ENCODE measurements at places on chromosomes 16 and 17.

DNA sequence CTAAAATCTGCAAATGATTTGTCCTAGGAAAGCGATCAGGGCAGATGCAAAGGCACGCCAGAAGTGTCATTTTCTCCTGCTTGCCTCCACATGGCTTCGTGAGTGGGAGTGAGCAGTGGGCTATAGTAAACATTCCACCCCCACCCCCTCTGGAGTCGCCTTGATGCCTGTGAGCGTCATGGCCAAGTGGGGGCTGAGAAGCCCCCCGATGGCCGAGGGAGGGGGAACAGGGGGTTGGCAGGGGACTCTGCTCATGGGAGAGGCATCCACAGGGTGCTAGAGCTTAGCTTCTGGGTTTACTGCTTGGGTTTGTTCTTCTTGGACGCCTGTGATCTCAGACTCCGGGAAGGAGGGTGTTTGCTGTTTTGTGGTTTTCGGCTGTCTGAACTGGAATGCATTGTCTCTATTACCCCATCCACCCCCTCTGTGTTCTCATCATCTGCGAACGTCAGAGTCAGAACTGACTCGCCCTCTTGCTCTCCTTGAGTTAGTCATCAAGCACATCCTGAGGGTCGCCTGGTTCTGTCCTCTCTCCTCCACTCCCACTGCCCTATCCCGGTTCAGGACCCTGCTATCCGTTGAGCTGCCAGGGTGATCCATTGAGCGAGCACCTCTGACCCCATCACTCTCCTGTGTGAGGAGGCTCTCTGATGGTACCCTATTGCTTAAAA is 15.4 kb downstream of the TNS4 start:
- DNase-seq, result no peak

- no peak for DNase-seq
These were observed 13.0 kb downstream of the PIP4K2B start for GRCh38 chr17:38786372-38786771.

DNA sequence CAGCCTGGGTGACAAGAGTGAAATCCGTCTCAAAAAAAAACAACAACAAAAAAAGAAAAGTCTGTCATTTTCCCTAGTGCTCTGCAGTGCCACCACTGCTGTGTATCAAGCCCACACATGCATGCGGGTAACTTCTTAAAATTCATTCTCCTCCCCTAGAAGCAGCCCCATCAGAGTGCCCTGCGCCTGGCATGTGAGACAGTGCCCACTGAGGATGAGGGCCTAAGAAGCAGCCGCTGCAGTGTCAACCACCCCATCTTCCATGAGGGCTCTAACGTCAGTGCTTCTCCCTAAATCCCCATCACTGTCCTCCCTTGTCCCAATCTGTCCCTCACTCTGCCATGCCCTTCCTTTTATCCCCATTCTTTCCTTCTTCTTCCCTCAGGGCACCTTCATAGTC is 10.2 kb downstream of the COX6A2 start:
- no peak for DNase-seq

GRCh38 chr16:12202486-12202885 is 226.0 kb downstream of the SNX29 start:
- DNase-seq, result no peak

- no peak for DNase-seq
These were observed 31.4 kb downstream of the CAPNS2 start for GRCh38 chr16:55597928-55598327.

DNA sequence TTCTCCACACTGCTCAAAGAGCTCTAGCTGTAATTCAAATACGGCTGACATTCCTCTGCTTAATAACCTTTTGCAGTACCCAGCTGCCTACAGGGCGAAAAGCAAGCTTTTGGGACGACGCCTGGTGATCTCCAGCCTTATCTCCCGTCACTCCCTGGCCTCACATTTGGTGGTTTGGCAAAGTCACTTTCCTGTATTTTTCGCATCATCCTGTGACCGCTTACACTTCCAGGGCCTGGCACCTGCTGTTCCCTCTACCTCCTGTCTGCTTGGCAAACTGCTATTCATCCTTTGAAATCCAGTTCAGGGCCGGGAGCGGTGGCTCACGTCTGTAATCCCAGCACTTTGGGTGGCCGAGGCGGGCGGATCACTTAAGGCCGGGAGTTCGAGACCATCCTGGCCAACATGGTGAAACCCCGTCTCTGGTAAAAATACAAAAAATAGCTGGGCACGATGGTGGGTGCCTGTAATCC is 2.7 kb upstream of the BHLHA9 start:
- DNase-seq, result no peak

- no peak for DNase-seq
These were observed 34.3 kb upstream of the TOB1 start for GRCh38 chr17:50900383-50900892.

- no peak for DNase-seq
These were observed 4.6 kb downstream of the PIEZO1 start for GRCh38 chr16:88780142-88781062.

GRCh38 chr17:32584792-32585191 is 98.0 kb downstream of the CDK5R1 start:
- DNase-seq, result no peak

DNA sequence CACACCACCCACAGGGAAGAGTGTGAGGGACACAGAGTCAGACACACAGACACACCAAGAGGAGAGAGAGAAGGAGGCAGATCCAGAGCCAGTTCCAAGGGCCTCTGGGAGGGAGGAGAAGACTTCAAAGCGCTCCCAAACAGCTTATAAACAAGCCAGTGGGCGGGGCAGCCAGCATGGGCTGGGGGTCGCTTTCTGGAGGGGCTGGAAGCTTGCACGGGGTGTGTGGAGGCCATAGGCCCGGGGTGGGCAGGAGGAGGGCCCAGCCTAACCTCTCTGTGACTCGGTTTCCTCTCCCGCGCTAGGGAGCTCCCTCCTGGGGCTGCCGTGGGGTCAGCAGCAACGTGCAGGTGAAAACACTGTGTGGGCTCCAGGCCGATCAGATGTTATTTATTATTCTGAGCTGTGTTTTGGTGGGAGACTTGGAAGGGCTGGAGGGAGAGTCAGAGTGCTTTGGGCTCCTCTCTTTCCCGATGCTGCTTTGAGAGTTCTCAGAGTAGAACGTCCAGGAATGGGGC is 2.5 kb upstream of the WFIKKN2 start:
- no peak for DNase-seq

DNA sequence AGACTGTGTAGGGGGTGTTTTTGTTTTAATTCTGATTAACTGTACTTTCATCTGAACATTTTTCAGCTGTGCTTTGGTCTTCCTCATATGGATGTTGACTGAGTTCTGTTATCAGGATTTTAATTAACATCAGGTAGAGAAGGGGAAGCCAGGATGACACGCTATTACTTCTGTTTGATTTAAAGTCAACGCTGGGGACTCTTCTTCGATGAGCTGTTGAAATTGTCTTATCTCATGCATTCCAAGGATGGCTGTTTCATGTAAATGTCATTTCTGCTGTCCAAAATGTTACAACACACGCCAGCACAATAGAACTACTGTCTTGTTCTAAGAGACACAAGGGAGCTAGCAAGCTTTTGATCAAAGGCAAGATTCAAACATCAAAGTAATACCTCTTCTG is 263.3 kb upstream of the CDH5 start:
- no peak for DNase-seq

DNA sequence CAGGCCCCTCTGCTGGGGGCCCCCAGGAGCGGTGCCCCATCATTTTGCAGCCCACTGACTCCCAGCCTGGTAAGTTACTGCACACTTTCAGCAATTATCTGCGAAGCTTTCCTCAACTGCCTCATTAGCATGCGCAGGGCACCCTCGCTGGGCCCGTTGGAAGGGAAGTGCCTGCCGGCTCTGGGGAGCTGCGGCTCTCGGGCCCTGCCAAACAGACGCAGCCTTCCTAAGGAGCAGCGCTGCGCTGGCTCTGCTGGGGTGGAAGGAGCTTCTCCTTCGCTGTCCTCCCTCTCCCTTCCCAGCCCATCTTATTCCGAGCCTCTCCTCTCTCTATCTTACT is 71.0 kb downstream of the RBBP6 start:
- no peak for DNase-seq

DNA sequence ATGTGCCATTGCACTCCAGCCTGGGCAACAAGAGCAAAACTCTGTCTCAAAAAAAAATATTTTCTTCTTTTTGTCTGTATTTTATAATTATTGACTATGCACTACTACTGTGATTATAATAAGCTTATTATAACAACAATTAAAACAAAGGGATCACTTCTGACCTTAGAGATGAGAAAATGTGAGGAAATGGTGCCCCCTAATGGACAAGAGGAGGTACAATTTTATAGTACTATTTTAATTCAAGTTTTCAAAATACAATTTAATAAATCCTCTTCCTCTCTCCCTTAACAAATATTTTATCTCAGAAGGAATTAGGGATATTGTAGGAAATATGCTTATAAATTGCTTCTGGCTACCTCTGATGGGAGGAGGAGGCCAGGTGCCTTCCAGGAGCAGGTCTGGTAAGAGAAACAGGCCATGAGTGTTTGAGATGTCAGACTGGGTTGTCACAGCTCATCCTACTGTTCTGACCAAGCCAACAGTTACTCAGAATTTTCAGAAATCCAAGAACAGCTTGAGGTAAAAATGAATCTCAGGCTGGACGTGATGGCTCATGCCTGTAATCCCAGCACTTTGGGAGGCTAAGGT is 14.0 kb downstream of the VPS53 start:
- DNase-seq, result no peak

DNA sequence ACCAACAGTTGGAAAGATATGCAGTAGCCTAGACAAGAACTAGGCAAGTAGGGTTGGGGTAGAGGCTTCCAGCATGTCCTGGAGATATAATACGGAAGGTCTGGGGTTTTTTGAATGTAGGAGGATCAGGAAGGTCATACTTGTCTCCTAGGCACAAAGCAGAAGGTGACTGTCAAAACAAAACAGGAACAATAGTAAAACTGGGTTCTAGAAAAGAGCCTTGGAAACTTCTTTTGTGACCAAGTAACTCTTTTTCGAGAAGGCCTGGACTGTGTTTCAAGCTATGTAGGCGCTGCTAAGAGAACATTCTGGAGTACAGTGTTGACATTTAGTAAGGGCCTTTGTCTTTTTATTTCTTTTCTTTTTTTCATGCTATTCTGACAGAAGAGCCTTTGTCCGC is 26.9 kb upstream of the TENT4B start:
- no peak for DNase-seq

DNA sequence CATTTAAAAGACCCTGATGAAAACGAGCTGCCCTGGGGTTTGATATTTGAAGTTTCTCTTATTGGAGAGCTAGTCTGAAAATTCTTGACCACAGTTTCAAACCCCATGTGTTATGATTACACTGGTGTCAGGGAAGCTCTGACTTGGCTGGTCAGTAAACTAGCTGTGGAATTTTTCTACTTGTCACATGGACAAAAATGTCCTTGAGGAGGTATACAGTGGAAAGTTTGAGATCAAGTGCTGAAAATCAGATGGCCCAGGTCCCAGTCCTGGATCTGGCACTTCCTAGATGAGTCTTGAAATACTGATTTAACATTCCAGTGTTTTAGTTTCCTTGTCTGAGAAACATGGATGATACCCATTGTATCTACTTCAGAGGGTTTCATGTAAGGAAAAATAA is 30.7 kb upstream of the SOX9 start:
- DNase-seq, result no peak

- DNase-seq, result no peak
These were observed 29.3 kb downstream of the CLEC19A start for GRCh38 chr16:19314718-19315425.

DNA sequence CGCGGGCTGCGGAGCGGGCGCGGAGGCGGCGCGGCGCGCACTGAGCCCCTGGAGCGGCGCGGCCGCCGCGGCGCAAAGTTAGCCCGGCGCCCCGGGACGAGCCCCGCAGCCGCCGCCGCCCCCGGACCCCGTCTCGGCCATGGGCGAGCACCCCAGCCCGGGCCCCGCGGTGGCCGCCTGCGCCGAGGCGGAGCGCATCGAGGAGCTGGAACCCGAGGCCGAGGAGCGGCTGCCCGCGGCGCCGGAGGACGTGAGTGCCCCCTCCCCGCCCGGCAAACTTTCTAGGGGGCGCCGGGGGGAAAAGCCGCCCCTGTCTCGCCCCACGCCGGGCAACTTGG is 388 bp downstream of the RHBDL3 start:
- no peak for DNase-seq

- DNase-seq, result no peak
These were observed 4.5 kb downstream of the TUBD1 start for GRCh38 chr17:59888145-59888750.

- DNase-seq, result no peak
These were observed 227.8 kb downstream of the ABCC12 start for GRCh38 chr16:47928008-47928407.

DNA sequence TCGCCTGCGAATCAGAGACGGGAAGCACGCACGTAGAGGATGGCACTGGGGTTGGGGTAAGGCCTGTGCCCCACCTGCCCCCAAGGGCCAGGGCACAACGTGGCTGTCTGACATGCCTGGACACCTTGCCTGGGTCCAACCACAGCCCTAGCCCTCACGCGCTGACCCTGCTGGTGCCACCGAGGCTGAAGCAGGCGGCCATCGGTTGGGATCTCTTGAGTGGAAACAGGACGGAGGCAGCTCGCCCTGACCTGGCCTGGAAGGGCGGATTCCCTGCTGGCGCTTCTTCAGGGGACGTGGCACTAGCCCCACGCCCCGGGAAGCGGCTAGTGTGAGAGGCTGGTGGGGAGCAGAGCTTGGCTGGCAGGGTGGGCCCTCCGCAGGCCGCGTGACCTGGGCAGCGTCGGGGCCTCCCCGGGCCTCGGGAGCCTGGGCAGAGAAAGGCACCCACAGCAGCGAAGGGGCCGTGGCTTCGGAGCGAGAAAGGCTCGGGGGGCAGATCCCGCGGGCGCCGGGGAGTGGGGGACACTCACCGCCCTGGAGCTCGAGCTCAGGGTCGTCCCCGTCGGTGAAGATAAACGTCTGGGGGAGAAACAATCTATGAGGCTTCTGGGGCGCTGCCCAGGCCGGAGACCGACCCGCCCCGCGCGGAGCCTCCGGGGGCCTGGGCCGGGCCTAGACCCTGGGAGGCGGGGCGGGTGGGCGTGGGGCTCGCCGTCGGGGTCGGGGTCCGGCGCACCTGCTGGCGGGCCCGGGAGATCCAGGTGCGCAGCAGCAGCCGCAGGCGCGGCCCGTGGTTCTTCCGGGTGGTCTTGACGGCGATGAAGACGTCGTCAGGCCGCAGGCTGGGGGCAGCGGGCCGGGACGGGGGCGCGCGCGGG is 610 bp downstream of the RFNG start:
- no peak for DNase-seq

GRCh38 chr17:44037471-44037870 is 22.7 kb upstream of the TMEM101 start:
- no peak for DNase-seq

GRCh38 chr17:78365561-78366108 is 5.8 kb upstream of the SOCS3 start:
- DNase-seq, result no peak

GRCh38 chr17:32323811-32324491 is 18.0 kb downstream of the C17orf75 start:
- DNase-seq, result no peak

- DNase-seq, result no peak
These were observed 5.9 kb upstream of the SPG7 start for GRCh38 chr16:89502081-89502843.

GRCh38 chr17:55420776-55421178 is 858 bp downstream of the MMD start:
- DNase-seq, result no peak

GRCh38 chr16:87319011-87319410 is 1.8 kb upstream of the C16orf95 start:
- no peak for DNase-seq

- no peak for DNase-seq
These were observed 17.6 kb upstream of the SSTR5 start for GRCh38 chr16:1054660-1055556.

GRCh38 chr17:80106751-80107150 is 5.4 kb downstream of the GAA start:
- no peak for DNase-seq

- no peak for DNase-seq
These were observed 124.1 kb upstream of the TNRC6C start for GRCh38 chr17:77834170-77835115.

- no peak for DNase-seq
These were observed 820.0 kb upstream of the EEF2KMT start for GRCh38 chr16:5917436-5918195.
